ENCODE measurements at places on chromosomes 7 and 10.

DNA sequence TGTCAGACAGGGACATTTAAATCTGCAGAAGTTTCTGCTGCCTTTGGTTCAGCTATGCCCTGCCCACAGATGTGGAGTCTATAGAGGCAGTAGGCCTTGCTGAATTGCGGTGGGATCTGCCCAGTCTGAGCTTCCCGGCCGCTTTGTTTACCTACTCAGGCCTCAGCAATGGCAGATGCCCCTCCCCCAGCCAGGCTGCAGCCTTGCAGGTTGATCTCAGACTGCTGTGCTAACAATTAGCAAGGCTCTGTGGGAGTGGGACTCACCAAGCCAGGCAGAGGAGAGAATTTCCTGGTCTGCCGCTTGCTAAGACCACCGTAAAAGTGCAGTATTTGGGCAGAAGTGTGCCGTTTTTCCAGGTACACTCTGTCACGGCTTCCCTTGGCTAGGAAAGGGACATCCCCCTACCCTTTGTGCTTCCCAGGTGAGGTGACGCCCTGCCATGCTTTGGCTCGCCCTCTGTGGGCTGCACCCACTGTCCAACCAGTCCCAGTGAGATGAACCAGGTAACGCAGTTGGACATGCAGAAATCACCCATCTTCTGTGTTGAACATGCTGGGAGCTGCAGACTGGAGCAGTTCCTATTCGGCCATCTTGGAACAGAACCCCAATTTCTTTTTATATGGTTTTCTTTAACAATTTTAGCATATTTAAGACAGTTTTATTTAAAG, 28.4 kb upstream of the VWDE start:
- DNase-seq: no peak

DNA sequence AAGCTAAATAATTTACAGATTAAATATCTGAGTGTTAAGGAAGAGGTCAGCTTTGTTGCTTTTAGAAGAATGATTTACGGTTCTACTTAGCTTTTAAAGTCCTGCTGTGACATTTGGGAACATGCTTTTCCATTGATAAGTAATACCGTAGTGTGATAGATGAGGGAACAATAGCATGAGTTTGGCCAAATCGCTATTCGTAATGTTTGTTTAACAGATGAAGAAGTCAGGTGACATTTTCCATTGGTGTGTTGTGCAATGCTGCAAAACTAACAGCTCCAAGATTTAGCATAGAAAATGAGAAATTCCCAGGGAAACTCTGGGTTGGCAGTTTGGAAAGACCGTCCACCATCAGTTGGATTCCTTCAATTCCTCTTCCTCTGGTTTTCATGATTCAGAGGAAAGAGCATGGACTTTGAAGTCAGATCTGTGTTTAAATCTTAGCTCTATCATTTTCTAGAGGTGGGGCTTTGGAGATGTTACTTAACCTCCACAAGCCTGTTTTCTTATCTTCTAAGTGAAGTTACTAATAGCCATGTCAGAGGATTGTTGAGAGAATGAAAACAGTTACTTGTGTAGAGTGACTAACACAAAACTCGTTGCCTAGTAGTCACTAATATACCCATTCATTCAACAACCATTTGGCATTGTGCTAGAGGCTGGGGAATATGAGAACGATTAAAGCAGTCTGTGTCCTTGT, 140.4 kb upstream of the BMPER start:
- DNase-seq: peak; percentile 49

- DNase-seq: no peak
These were observed 105.7 kb upstream of the SHH start for GRCh38 chr7:155917836-155918430.

- DNase-seq: no peak
These were observed 65.2 kb downstream of the ATE1 start for GRCh38 chr10:121862649-121863048.

DNA sequence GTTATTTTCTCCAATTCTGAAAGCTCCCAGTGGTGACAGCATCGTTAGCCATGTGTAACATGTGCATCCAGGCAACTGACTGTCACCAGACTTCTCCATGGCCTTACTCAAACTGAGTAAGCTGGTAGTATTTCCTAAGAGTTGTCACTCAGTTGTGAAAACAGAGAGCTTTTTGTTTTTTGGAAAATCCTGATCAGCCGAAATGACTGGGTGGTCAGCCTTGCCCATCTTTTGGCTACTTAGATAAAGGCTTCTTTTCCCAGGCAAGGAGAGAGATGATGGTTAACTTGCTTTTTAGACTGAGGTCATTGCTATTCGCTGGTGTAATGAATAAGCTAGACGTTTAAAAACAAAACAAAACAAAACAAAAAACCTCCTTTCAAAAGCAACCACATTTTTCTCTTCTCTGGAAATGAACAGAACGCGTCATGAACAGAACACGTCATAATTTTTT, 159.5 kb upstream of the KLF14 start:
- DNase-seq: no peak

- no peak for DNase-seq
These were observed 122.7 kb upstream of the STEAP4 start for GRCh38 chr7:88429382-88429781.

GRCh38 chr7:140631021-140631420, 9.6 kb downstream of the DENND2A start:
- DNase-seq: no peak

DNA sequence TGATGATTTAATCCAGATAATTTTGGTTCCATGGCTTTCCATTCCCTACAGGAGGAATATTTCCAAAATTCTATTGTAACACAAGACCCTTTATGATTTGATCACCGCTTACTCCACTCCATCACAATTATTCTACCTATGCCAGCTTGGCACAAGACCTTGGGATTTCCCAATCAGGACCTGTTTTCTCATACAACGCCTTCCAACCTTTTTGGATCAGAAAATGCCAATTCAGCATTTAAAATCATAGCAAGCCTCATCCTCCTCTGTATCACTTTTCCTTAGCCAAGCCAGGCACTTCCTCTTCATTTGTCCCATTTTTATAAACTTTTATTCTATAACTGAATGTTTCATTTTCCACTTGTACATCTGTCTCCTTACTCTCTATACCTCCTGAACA, 100.9 kb downstream of the JMJD1C start:
- DNase-seq: no peak

GRCh38 chr10:3500408-3500856, 284.6 kb downstream of the KLF6 start:
- DNase-seq: peak; percentile 28

DNA sequence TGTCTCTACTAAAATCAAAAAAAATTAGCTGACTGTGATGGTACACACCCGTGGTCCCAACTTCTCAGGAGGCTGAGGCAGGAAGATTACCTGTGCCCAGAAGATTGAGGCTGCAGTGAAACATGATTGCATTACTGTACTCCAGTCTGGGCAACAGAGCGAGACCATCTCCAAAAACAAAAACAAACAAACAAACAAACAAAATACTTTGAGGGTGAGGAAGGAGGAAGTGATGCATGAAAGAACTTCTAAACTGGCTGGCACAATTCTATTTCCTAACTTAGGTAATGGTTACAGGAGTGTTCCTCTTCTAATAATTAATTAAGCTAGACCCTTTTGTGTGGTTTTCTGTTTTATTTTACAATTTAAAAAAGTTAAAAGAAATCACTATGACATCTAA, 15.5 kb downstream of the WAPL start:
- no peak for DNase-seq

DNA sequence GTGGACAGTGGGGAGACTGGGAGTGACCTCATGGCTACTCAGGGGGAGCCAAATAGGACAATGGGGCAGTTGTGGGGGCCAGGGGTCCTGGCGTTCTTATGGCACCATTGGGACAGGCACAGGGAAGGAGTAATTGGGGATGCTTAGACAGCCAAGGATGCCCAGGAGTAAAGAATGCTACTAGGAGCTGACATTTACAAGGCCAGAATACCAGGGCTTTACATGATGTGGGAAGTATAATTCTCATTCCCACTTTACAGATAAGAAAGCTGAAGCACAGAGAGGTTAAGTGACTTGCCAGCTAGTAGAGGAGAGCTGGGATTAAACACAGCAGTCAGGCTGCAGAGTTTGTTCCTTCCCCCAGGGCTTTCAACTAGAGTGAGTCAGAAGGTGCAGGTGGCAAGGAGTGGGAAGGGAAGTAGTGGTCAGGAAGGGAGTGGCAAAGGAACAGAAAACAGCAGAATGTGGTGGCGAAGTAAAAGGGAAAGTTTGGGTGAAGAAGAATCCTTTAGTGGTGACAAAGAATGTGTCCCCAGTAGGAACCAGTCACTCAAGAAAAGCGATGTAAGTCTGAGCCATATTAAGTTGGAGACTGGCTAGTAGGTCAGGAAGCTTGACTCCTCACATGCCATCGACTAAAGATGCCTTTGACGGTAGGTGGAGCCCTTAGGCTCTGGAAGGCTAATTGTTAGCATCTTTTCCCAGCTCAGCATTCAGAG, 32.8 kb downstream of the CPVL start:
- DNase-seq: peak; percentile 54

GRCh38 chr10:70685455-70685911, 13.2 kb downstream of the ADAMTS14 start:
- no peak for DNase-seq

DNA sequence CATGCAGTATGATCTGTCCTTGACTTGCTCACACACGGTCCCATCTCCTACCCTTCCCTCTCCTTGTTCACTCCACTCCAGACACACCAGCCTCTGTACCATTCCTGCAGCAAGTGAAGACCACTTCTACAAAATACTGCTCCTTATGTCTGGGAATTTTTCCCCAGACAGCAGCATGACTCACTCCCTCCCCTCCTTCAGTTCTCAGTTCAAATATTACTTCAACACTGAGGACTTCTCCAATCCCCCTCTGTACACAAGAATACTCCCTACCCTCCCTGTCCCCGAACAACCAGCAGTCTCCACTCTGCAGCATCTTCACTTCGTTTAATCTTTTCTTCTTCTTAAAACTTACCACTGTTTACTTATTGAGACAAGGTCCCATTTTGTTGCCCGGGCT, 474.0 kb downstream of the GPAM start:
- no peak for DNase-seq

DNA sequence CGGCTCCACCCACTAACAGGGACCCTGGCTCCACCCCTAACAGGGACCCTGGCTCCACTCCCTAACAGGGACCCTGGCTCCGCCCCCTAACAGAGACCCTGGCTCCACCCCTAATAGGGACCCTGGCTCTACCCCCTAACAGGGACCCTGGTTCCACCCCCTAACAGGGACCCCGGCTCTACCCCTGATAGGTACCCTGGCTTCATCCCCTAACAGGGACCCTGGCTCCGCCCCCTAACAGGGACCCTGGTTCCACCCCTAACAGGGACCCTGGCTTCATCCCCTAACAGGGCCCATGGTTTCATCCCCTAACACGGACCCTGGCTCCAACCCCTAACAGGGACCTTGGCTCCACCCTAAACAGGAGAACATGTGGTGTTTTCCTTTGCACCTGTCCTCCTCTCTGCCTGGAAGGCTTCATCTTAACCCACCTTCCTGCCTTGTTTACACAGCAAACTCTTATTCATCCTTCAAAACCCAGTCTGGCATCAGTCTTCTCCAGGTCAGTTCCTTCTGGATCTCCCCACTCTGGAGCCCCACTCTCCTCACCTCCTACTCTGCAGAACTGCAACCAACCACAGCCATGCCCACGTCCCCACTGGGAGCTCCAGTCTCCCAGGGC, 58.0 kb downstream of the CHST15 start:
- DNase-seq: no peak

GRCh38 chr7:84100866-84101265, 93.7 kb downstream of the SEMA3A start:
- DNase-seq: no peak

DNA sequence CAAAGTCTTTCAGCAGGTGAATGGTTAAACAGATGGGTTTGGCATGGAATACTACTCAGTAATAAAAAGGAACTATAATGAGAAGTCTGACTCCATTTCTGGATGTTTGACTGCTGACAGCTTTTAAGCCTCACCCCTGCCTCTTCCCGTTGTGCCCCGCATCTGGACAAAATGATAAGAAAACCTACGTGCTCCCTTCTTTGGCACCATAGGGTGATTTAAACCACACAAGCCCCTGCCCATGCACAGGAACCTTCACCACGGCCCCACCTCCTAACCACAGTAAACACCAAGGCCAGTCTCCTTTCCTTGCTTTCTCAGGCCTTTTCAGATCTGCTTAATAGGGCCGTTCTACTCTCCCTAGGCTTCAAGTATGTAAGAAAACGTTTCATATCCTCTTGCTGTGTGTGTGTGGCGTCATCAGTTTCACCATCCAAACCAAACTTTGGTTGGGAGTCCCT, 47.1 kb upstream of the UBN2 start:
- DNase-seq: no peak

DNA sequence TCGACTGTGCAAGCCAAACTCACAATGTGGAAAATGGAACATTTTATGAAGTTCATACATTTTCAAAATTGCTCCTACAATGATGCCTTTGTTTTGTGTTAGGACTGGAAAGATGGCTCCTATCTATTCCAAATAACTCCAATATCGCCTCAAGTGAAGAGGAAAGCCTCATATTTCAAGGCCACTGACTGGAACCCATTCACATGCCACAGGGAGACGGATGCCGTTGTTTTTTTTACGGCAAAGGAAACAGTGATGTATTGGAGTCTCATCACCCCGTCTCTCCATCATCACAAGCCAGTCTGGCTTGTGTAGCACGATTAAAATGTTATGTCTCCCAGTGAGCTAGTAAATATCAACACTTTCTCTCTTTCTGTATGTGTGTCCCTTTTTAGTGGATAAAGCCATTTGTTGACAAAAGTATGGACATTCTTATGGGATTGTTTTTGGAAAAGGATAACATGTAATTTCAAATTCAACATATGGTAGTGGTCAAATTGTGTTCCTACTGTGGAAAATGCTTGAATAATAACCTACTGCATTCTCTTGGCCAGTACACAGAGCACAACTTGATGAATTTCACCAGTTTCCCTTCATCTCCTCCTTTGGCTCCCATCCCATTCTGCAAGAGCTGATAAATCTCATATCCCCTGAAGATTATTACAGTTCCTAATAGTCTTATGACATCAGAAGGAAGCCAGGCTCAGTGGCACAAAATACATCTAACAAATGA, 109.5 kb upstream of the PITRM1 start:
- no peak for DNase-seq

DNA sequence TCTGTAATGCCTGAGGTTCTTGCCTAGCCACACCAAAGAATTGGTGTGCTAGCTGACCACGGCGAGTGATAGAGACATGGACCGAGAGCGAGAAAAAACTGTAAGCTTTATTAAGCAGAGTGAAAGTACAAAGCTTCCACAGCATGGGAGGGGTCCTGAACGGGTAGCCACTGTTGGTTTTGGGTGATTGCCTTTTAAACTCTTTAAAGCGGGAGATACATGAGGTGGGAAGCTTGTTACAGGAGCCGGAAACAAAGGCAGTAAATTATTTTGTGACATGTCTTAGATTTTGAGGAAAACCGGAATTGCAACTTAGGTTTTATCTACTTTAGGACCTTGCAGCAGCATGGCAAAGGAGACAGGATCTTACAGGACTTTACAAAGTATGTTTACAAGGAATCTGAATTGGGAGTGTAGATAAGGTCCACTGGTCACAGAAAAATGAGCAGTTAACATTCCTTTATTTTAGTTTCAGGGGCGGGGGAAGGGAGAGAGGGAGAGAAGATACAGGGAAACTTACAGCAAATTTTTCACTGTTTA, 252.7 kb upstream of the MBL2 start:
- DNase-seq: no peak

Measured in small intestine (tissue), 16 donors.